ENCODE measurements at places on chromosomes 13 and 19.

- DNase-seq, result no peak
These were observed 14.9 kb downstream of the RFC3 start for GRCh38 chr13:33832872-33833271.

- DNase-seq, result no peak
These were observed 465.1 kb upstream of the PCDH20 start for GRCh38 chr13:61880578-61881283.

DNA sequence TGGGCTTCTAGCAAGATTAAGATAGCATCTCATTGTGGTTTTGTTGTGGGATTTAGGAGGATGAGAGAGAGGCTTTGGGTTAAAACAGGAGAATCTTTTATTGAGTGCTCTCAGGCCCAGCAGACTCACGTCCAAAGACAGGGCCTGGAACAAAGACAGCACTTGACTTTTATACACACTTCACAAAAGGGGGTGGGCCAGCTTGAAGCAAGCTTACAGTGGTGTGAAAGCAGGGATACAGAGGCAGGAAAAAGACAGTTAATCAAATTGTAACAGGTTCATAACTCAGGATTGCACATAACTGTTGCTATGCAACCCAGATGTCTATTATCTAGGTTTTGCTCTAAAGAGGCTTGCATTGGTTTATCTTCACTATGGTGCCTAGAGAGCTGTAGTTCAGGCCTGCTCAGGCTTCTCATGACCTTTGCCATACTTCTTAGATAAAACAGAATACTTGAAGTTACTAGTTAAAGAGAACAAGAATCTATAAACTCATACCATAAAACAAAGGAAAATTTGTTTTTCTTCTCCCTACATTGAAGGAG, 42.2 kb upstream of the CEACAM21 start:
- no peak for DNase-seq

DNA sequence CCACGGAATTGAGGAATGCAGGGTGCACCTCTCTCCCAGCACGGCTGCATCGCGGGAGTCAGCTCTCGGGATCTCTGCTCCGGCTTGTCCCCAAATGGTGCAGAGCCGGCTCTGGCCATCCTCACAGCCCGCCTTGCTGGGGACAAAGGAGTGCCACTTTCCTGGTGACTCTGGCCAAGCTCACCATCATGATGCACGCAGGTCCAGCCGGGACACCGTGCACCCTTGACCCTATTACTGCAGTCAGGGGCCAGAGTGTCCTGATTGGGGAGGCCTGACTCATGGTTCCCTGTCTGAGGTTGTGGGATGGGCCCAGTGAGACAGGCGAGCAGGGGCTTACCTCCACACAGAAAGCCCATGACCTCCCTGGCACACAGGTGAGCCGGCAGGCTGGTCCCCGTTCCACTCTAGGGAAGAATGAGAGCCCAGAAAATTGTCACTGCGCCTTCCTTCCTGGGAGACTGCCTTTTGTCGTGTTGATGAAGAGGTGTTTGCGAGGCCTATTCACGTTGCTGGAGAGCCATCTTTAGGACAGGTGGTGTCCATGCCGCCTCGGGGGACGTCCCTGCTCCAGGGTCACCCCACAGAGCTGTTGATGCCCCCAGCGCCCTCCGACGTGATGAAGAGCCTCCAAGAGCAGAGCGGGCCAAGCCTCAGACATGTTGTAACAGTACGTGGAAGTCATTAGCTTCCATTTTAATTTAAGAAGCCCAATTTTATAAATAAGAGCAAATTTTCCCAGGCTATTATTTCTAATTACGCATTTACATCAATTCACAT, 18.5 kb upstream of the VSTM2B start:
- DNase-seq, result no peak

GRCh38 chr13:62997038-62997599, 1581.5 kb upstream of the PCDH20 start:
- no peak for DNase-seq

DNA sequence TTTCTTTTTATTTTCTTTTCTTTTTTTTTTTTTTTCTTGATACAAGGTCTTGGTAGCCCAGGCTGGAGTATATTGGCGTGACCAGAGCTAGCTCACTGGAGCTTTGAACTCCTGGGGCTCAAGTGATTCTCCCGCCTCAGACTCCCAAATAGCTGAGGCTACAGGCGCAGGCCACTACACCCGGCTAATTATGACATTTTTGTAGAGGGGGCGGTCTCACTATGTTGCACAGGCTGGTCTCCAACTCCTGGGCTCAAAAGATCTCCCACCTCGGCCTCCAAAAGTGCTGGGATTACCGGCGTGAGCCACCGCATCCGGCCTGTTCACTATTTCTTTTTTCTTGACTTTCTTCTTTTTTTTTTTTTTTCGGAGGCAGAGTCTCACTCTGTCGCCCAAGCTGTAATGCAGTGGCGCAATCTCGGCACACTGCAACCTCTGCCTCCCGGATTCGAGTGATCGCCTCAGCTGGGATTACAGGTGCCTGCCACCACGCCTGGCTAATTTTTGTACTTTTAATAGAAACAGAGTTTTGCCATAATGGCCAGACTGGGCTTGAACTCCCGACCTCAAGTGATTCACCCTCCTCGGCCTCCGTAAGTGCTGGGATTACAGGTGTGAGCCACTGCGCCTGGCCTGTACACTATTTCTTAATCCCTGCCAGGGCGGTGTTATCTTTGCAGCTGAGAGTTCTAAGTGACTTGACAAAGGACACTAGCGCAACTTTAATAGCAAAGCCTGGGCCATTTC, 37.1 kb upstream of the LSM14A start:
- no peak for DNase-seq

DNA sequence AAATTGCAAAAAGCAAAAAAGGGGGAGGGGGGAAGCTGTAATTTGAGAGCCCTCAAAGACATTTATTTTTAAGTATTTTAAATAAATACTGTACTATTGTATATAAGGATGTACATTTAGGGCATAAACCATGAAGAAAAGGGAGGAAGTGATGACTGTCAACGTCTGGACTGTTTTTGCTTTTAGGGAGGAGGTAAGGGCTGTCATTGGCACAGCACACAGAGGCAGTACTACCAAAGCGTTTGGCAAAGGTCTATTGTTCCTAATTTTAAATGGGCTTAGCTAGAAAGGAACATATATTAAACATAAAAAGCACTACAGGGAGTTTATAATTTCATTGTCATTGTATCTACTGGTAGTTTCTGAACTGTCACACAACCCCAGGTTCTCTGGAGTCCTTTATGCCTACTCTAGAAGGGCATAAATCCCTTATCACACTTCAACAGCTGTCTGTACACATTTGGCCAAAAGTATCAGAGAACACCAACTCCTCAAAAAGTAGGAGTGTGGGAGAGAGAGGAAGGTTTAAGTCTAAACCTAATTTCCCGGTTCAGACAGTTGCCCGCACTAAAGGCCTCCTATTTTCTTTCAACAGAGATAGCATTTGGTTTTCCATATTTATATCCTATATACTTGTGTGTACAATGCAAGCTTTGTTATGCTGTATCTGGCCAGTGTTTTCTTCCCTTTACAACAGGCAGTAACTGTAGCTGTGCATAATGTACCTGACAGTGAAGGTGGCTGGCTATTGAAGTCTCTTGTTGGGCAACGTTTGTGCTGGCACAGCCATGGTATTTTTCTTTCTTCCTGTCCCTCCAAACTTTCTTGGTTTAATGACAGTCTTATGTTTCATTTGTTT, 406.2 kb downstream of the KLF5 start:
- DNase-seq, result no peak

DNA sequence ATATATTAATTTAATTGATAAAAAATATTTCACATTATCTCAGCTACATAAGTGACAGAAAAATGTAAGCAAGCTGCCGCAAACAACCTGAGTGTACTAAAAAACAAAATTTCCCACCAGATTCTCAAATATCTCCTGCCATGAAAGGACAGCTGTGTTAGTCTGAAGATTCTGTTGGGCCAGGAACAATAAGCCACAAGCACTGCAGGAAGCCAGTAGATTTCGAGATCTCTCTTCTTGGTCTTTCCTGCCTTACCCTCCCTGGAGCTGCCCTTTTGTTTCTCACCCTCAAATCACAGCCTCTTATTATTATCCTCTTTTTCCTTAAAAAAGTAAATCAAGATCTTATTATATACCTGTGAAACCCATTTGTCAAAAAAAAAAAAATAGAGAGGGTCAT, 165.6 kb downstream of the EFNB2 start:
- DNase-seq, result no peak

GRCh38 chr19:13225085-13225484, 74.9 kb downstream of the IER2 start:
- no peak for DNase-seq

GRCh38 chr13:37539976-37540605, 58.5 kb downstream of the POSTN start:
- no peak for DNase-seq

GRCh38 chr13:50156561-50157127, 141.4 kb downstream of the KCNRG start:
- no peak for DNase-seq

GRCh38 chr13:112244061-112244460, 132.1 kb upstream of the SPACA7 start:
- no peak for DNase-seq

GRCh38 chr19:43526884-43527859, at the start of gene ETHE1:
TSS of gene ETHE1 (minus strand) at chr19:43527201. CDS start at chr19:43527177, 24 bp downstream.
- DNase-seq, result peak; percentile 64

DNA sequence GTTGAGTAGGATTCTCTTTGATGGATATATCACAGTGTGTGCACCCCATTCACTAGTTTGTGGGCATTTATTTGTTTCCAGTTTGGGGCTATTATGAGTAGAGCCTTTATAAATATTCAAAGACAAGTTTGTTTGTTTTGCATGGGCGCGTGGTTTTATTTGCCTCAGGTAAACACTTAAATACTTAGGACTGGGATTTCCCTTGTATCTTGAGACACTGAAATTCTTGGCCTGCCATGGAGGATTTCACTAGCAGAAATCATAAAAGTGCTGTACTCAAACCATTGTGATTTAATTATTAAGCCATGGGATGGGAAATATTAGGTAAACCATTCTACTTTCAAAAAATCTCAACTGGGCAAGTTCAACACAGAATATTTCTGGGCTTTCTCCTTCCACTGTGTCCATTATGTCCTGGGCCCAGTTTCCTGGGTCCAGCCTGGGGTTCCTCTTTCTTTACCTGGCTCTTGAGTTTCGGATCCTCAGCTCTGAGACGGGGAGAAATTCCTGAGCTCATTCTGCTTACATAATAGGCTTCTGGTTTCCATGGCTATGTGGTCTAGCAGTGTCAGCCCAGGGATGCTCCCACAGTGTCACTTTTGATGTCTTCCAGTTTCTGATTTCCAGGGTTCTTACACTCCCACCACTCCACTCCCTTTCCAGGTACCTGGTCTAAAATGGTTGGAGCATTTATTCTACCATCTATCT, 14.4 kb downstream of the MYO16 start:
- no peak for DNase-seq

DNA sequence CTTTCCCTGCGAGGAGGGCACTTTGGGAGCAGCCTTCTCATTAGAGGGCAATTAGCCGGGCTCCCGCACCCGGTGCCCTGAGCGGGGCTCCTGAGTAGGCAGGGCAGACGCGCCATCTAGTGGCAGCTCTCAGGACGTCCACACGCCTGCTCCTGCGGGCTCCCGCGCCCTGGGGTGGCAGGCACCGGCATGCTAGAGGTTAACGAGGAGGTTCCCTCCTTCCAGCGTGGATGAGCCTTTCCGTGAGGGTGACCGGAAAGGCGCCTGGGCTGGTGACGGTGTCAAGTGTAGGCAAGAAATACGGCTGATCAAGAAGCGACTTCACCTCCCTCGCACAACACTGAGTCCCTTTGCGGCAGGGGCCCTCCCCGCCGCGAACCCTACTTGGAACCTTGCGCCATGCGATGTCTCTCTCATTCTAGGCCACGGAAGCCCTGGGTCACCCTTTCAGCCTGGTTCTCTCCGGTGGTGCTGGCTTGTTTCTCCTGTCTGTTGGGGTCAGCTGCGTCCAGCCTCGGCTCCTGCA, 67.7 kb downstream of the ALOX5AP start:
- peak; percentile 81 for DNase-seq

DNA sequence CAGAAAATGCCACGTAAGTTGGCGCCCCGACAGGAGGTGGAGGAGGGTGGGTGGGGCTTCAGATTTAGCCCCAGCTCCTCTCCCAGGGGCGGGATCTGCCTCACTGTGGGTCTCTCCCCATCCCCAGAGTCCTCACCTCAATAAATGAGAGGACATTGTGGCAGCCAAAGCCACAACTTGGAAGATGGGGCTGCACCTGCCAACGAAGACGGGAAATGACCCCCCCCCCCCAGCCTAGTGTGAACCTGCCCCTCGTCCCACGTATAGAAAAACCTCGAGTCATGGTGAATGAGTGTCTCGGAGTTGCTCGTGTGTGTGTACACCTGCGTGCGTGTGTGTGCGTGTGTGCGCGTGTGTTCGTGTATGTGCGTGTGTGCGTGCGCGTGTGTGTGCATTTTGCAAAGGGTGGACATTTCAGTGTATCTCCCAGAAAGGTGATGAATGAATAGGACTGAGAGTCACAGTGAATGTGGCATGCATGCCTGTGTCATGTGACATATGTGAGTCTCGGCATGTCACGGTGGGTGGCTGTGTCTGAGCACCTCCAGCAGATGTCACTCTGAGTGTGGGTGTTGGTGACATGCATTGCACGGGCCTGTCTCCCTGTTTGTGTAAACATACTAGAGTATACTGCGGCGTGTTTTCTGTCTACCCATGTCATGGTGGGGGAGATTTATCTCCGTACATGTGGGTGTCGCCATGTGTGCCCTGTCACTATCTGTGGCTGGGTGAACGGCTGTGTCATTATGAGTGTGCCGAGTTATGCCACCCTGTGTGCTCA, 1.5 kb upstream of the TRAPPC5 start:
- DNase-seq, result peak; percentile 49

- no peak for DNase-seq
These were observed 40.9 kb downstream of the MCF2L start for GRCh38 chr13:113009743-113010509.

DNA sequence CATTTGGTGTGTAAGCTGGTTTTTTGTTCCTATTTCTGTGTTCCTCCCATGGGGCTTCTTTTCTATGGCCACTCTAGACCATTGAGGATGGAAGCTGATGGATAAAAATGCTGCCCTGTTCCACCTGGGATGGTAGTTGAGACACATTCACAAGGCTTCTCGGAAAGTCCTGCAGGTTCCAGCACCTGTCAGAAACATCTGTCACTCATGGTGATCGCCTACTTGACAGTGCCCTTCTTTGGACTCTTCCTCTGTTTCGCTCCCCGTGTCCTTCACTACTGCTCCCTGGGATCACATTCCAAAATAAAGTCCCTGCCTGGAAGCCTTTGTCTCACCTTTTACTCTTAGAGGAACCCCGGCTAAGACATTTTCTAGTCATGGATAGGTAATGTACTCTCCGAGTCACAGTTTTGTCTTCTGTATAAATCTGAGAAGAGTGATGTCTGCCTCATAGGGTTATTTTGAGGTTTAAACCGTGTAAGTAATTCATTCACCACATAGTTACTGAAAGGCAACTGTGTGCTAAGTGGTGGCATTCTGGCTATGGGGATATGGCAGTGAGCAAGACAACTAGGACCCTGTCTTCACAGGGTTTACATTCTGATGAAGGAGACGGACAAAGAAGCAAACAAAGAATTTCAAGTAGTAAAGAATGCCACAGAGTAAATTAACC, 21.0 kb downstream of the UBAC2 start:
- no peak for DNase-seq

DNA sequence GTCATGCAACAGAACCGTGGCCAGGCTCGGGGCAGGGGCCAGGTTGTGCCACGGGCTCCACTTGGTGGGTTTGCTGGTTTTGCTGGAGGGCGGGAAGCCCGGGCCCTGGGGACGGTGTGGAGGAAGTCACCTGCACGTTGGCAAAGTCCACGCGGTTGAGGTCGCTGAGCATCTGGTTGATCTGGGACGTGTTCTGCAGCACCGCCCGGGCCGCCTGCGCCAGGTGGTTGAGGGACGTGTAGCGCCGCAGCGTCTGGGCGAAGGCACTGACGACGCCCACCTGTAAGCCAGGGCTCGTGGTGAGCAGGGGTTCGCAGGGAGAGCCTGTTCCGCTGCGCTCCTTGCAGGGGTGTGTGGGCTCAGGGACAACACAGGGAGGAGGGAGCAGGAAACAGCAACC, 24.7 kb upstream of the RANBP3 start:
- DNase-seq, result no peak

All from stimulated activated CD4-positive, alpha-beta T cell treated with anti-CD3 and anti-CD28 coated beads, Interleukin-12 subunit alpha, Interleukin-12 subunit beta, amount 100 ng/mL, for 48 hours (primary cell).